Activated gamma-delta T cell treated with Interleukin-2 at 50 U/mL for 16 hours (primary cell): ENCODE measurements at places on chromosomes 3 and 15.

DNA sequence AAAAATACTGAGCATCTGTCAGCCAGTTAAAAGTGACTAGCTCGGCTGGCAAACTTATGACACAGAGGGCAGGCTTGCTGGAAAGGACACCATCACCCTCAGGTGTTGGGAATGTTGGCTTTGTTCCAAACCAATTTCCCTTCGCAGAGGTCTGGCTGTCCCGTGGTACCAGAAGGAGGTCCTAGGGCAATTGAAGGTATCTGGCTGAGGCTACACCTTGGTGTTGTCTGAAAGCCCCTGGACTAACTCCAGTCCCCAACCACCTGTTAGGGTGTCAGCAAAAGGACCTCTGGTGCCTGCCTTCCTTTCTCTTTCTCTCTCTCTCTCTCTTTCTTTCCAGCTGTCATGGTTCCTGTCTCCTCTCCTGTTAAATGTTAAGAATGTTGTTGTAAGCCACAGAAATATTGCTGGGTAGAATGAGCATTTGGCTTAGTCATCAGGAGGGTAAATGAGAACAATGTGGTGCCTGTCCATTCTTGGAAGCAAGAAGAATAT is 12.5 kb downstream of the PRR20G start:
- no peak for DNase-seq

DNA sequence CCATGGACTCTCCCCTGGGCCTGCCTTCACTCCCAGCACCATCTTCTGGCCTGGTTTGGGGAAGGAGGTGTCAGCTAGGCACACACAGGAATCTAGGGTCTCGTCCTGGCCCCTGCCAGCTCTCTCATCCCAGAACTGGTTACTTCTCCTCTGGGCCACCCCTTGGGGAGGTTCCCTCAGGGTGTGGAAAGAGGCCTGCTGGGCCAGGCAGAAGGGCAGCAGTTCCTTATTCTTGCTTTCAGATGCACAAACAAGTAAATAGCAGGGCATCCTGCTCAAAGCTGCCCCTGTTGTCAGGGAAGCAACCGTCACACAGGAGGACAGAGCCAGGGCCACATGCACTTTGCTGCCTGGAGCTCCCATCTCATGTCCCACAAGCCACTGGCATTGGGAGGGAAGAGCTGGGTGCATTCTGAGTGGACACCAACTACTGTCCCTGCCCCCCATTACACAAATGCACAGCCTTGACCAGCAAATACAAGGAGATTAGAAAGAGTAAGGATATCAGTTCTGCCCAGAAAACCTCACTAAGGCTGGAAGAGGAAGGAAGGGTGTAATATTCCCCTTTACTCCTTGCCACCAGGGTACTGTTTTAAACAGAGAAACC is 108.8 kb upstream of the HACD2 start:
- DNase-seq = no peak

- DNase-seq = no peak
Observed at GRCh38 chr3:51715977-51716294, 9.1 kb downstream of the GRM2 start.

DNA sequence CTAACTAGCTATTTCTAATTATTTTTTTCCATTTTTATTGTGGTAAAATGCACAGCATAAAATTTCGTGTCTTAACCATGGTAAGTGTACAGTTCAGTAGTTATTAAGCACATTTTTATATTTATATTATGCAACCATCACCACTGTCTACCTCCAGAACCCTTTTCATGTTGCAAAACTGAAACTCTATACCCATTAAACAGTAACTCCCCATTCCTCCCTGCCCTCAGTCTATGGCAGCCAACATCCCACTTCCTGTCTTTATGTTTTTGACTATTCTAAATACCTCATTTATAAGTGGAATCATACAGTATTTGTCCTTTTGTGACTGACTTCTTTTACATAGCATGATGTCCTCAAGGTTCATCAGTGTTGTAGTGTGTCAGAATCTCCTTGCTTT is 25.5 kb downstream of the SLC35A5 start:
- no peak for DNase-seq

DNA sequence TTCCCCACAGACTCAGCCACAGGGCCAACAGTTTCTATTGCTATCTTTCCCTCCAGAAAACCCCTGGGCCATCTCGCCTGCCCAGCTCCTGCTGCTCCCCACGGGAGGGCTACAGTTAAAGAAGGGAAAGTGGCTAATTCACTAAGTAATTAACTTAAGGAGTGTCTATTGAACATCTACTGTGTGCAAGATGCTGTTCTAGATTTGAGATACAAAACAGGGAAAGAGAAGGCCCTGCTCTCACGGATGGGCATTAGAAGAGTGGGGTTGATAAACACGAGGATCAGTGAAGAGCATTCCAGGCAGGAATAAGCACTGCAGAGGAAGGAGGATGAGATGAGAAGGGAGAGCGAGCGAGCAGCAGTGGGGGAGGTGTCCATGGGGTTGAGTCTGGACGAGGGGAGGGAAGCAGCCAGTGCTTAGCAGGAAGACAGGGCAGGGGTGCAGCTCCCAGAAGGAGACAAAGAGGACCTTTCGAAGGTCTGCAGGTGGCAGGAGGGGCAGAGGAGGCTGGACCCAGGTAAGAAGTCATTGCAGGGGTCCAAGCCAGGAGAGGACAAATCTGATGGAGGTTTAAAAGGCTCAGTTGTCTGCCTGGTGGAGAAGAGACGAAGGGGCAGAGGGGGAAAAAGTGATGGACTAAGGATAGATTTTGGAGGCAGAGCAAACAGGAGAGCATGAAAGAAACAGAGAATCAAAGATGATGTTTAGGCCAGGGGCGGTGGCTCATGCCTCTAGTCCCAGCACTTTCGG is 64.7 kb downstream of the KLF15 start:
- no peak for DNase-seq

- no peak for DNase-seq
Observed at GRCh38 chr3:151305775-151306151, 10.9 kb downstream of the GPR87 start.

DNA sequence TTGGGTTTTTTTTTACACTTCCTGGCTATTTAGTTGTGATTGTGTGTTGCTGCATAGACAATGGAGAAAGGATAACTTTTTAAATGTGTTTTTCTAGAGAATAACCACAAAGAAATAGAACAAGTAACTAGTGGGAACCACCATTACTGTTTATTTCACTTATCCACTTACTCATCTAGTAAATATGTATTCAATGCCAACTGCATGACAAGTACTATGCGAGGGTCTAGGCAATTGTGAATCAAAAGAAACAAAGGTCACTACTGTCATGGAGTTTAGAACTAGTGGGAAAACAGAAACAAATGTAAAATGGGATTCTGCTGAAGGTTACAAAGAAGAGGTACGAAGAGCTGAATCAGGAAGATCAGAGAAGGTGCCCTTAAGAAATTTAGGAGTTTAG is 600.9 kb upstream of the ROBO2 start:
- DNase-seq = no peak

DNA sequence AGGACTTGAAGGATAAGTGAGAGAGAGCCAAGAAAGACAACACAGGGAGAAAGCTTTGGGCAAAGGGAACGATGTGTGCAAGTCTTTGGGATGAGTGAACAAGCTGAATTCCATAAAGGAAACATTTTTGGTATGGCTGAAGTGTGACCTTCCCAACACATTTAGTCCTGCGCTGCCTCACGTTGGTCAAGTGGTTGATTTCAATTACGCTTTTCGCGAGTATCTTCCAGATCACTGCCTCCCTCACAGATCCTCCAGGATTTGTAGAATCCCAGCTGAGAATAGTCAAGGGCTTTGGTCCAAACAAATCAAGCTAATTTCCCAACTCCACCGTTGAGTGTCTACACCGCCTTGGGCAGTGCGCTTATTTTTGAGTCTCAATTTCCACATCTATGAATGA is 338.4 kb upstream of the ADAMTS9 start:
- DNase-seq = no peak

DNA sequence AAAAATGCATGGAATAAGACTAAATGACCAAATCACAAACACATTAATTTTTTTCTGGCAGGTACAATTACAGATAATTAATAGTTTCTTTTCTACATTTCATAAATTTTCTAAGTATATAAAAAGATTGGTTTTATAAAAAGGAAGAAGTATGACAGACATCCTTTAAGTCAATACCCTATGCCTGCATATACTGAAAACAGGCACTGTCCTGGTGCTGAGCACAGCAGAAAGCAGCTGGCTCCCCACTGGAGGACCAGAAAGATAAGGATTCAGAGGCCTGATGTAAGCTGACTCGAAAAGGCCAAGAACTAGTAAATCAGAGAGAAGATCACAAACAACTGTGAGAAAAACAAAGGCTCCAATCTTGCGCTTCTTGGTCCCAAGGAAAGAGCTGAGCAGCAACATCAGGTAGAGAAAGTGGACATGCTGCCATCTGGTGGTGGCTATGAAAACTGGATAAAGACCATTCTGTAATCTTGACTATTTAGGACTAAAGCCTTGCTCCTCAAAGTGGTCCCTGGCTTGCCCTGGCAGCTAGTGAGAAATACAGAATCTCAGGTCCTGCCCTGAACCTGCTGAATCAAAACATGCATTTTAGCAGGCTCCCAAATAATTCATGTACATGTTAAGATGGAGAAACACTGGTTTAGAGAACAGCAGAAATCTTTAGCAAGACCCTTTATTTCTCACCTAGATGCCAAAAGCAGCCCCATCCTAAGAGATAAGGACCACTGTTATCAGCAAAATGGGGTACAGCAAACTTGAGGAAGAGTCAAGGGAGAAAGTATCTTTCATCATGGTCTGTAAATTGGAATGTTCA is 76.0 kb downstream of the TRANK1 start:
- DNase-seq = peak; percentile 47

DNA sequence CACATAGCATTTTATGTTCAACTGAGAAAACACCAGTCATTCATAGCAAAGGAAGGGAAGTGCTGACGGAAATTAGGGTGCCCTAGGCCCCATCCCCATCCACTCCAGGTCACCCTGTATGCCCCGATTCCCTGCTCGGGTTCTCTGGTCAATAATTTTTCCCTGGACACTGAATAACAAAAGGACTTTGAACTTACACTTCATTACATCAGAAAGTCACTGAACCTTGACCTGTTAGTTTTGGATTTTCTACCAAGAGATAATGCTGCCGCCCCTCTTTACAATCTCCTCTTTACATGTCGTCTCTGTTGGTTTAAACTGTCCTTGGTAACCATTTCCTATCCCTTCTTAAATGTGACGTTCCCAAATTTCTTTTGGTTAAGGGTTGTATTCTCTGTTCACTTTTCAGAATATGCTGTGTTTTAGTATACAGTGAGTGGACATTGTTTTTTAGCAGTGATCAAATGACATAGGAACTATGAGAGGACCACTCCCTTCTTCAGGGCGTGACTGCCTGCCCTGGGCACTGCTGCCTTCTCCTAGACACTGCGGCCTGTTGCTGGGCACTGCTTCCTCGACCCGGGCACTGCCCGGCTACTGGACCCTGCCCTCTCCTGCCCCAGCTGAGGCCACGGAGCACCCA is 13.6 kb upstream of the AHSG start:
- no peak for DNase-seq

DNA sequence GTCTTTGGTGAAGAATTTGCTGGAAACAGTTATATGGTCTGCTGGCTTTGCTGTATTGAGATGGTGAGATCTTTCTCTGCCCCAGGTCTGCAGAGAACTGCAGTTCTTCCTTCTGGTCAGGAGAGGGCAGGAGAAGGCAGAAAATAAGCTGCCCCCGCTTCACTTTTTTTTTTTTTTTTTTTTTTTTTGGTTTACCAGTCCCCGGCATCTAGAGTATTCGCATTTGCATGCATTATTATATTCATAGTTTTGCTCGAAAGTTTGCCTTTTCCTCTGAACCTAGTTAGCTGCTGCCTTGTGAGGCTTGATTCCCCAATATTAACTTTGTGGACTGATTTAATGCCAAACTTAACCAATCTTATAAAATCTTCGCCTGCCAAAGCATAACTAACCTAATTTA is 10.6 kb upstream of the PARL start:
- no peak for DNase-seq

GRCh38 chr3:14334936-14335335 is 67.5 kb upstream of the SLC6A6 start:
- no peak for DNase-seq

DNA sequence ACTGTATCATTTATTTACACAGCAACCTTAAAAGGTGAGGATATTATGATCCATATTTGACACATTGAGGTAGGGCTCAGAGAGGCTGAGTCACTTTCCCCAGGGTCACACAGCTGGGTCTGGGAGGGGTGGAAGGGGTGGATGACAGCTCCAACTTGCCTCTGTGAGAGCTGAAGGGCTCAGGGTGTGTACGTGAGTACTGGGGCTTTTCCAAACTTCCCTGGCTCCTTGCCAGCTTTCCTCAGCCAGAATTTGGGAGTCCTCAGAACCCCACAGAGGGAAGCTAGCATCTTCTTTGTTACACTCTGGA is 58.3 kb upstream of the SLC6A11 start:
- no peak for DNase-seq

GRCh38 chr15:65066635-65067316 is 1.0 kb downstream of the RASL12 start:
- no peak for DNase-seq

DNA sequence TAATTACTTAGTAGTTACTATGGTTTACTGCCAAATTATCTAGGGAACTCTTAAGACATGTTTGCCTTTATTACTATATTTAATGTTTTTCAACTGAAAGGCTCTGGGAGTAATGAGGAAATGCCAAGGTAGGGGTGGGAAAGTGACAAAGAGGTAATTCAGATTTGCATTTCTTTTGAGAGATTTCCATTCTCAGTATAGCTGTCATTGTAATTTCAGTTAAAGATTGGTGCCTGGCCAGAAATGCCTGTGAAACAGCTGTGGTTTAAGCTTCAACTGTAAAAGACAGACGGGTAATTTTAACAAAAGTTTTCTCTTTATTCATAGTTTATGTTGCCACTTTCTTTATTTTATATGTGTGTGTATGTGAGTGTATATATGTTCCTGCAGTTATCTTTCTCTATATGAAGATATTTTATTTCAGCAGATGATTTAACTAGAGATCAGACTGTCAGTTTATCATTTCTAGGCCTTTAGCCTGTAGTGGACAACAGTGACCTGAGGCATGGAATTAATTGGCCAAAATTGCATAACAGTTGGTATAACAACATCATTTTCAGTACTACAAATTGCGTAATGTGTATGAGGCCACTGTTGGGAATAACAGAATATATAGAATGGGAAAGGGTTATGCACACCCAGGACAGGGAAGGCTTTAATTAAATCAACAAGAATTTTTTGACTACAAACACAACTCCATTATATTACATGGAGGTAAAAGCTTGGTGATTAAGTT is 119.0 kb downstream of the BBX start:
- DNase-seq = no peak

DNA sequence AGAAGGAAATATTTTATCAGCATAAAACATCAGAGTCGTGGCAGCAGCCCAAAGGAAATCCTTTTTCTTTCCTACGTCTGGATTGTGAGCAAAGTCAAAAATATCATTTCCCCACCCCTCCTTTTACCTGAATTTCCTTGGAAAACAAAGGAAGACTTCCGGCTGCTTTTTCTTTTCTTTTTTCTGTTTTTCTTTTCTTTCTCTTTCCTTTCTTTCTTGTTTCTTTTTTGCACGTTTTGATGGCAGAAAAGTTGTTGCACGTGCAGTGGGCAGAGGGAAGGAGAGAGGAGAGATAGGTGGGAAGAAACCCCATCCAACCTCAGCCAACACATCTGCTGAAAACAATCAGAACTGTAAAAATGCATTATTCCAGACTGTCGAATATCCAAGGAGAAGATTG is 544 bp upstream of the MYO1E start:
- no peak for DNase-seq

- DNase-seq = no peak
Observed at GRCh38 chr3:185851046-185851445, 26.2 kb upstream of the IGF2BP2 start.

GRCh38 chr3:70728311-70728710 is 415.9 kb upstream of the MDFIC2 start:
- no peak for DNase-seq
